Transverse colon (tissue), 4 donors: ENCODE measurements at places on chromosomes 6 and 20. TPM values are rescaled to one million over a fixed set of nuclear protein-coding genes. Genes with fewer than 3 reads are reported as not detected.

The THBS2 gene
- 11.5 TPM for total RNA-seq

The ZNF311 gene
- 1.9 TPM for total RNA-seq

The PNISR gene
- total RNA-seq: 224 TPM

The BPIFA1 gene
- total RNA-seq: not detected

The ZNF165 gene
- total RNA-seq: 4.1 TPM

The PSORS1C2 gene
- total RNA-seq: not detected

The SLC13A3 gene
- not detected for total RNA-seq

The OPN5 gene
- total RNA-seq: not detected

The SPATA25 gene
- total RNA-seq: 3.7 TPM

The PCED1A gene
- 85.7 TPM for total RNA-seq

DNA sequence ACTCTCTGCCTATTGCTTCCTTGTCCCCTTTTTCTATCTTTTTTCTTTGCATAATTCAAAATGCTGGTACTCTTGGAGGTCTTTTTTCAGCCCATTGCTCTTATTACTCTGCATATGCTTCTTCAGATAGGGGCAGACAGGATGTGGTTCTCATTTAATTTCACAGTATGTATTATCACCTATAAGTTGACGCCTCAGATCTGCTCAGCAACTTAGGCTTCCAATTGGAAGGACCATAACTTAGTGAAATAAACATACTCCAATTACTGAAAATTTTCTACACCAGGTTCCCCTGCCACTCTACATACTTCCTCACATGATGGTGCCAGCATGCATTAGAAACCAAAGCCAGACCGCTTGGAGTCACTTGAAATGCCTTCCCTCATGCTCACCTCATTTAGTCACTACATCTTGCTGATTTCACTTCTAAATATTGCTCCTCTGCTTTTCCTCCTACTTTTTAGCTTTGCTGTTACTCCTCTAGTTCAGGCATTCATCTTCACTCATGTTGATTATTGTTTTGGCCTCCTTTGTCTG lies 34.5 kb upstream of the AHI1 start:
- no peak overlapping the region for H3K27ac ChIP-seq
- no peak for DNase-seq
- H3K4me1 ChIP-seq: peaks cover 4% of the 10 kb centered on the region

DNA sequence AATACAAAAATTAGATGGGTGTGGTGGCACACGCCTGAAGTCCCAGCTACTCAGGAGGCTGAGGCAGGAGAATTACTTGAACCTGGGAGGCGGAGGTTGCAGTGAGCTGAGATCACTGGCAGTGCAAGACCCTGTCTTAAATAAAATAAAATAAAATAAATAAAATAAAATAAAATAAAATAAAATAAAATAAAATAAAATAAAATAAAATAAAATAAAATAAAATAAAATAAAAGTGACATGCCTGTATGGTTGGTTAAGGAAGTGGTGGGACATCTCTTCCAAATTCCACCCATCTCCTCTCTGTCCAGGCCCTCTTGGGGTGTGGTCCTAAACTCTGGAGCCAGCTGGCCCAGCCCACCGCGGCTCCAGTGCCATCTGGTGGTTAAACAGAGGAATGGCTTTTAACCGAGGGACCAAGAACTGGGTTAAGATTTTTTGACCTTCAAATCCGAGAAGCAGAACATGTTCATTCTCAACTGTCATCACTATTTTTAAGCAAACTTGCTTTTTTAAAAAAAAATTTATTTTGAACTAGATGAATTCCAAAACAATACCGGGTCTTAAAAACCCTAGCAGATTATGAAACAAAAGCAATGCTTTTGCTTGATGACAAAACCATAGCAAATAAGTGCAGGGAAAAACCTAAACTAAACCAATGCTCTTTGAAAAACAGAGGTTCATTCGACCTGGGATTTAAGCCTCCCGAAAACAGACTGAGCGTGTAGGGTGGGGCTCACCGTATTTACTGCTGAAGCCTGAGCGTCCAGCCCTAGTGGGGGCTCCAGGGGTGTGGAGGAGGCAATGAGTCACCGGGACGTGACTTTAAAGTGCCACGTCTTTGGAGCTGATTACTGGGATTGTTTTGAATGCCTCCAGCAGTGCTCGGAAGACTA lies 68.8 kb downstream of the CDC5L start:
- peak; percentile 34 for DNase-seq
- no peaks in the 10 kb centered on the region for H3K36me3 ChIP-seq
- H3K27ac ChIP-seq: no peak overlapping the region

GRCh38 chr6:7050004-7050403 lies 57.8 kb upstream of the RREB1 start:
- H3K27ac ChIP-seq: peak overlapping the region; percentile 92
- no peaks in the 10 kb centered on the region for H3K36me3 ChIP-seq
- no peaks in the 10 kb centered on the region for H3K27me3 ChIP-seq
- H3K4me3 ChIP-seq: no peak overlapping the region
- H3K4me1 ChIP-seq: no peaks in the 10 kb centered on the region
- DNase-seq: no peak

DNA sequence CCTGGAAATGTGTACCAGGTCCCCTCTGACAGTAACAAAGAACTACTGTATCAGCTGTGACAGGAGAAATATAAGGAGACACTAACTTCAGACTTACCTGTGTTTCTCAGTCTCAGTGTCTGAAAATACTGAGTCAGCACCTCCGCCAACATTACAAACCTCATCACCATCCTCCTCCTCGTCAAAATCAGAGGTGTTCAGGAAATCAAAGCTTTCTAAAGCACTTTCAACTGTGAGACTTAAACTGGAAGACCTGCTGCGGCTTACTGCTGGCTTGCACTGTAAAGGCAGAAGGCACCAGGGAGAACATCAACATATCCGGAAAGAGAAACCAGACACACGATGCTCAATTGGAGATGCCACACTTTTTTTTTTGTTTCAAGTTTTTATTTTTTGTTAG lies 40.3 kb upstream of the ARMH2 start:
- no peak for DNase-seq
- H3K27ac ChIP-seq: no peak overlapping the region
- H3K4me1 ChIP-seq: no peaks in the 10 kb centered on the region
- H3K4me3 ChIP-seq: no peak overlapping the region

GRCh38 chr6:57013521-57013926 lies 33.0 kb upstream of the KIAA1586 start:
- H3K27ac ChIP-seq: no peak overlapping the region
- DNase-seq: no peak
- no peak overlapping the region for H3K4me3 ChIP-seq
- no peaks in the 10 kb centered on the region for H3K27me3 ChIP-seq

- no peak for DNase-seq
- no peaks in the 10 kb centered on the region for H3K36me3 ChIP-seq
- no peak overlapping the region for H3K27ac ChIP-seq
- H3K4me3 ChIP-seq: no peak overlapping the region
Measured at GRCh38 chr20:7627734-7628663, 312.3 kb downstream of the HAO1 start.

- DNase-seq: no peak
- no peaks in the 10 kb centered on the region for H3K36me3 ChIP-seq
- H3K4me3 ChIP-seq: no peak overlapping the region
- peaks cover 67% of the 10 kb centered on the region for H3K27me3 ChIP-seq
Measured at GRCh38 chr20:2825761-2826160, 9.6 kb downstream of the TMEM239 start.

DNA sequence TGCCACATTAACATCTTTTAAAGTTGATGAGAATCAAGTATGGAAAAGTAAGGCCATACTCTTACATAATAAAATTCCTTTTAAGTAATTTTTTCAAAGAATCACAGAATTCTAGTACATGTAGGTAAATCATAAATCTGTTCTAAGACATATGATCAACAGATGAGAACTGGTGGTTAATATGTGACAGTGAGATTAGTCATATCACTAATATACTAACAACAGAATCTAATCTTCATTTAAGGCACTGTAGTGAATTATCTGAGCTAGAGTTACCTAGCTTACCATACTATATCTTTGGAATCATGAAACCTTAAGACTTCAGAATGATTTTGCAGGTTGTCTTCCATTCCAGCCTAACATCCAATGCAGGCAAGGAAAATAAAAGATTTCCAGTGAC lies 11.6 kb downstream of the PLN start:
- no peaks in the 10 kb centered on the region for H3K36me3 ChIP-seq
- no peak overlapping the region for H3K4me3 ChIP-seq
- no peaks in the 10 kb centered on the region for H3K27me3 ChIP-seq
- H3K27ac ChIP-seq: no peak overlapping the region
- H3K4me1 ChIP-seq: peaks cover 14% of the 10 kb centered on the region

DNA sequence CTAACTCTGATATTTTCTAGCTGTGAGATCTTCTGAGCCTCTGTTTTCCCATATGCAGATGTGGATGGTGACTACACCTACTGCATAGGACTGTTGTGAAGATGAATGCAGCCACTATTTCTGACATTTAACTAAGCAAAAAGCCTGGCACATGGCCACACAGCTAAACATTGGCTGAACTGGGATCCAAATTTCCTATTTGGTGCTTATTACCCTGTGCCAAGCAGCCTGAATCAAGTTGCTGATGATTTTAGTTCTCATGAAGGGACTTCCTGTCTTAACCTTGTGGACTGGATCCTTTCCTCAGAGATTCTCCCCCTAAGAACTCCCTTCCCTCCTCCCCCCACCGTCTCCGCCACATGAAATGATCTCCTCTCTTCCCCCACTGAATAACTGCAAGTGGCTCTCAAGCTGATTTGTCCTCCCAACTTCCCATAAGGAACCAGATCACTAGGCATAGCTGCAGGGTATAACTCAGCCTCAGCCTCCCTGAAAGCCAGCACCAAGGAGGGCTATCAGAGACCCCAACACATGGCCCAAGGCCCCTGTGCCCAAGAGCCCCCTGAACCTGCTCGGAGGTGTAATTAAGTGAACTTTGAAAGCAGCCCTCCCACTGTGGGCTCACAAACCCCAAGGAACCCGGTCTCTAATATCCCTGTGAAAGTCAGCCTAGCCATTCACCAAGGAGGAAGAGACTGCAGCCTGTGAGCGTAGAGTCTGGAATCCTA lies 55.7 kb downstream of the MAFB start:
- no peaks in the 10 kb centered on the region for H3K4me1 ChIP-seq
- DNase-seq: no peak
- H3K27me3 ChIP-seq: no peaks in the 10 kb centered on the region

DNA sequence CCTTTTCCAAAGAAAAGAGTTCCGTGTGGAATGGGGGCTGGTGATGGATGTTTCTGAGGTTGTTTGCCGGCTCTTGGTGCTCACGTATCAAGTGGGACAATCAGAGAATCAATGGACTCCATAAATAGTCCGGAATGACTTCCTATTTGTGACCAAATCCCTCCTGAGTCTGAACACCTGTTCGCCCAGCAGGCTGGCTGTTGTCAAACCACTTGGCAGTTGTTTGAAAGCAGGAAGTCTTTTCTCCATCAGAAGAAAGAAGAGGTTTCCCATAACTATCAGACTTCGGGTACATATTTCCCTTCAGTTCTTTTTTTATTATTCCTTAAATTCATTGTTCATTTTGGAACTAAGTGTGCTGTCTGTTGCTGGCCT lies 154.7 kb upstream of the RIN2 start:
- no peak for DNase-seq
- no peak overlapping the region for H3K4me3 ChIP-seq
- no peak overlapping the region for H3K27ac ChIP-seq
- no peaks in the 10 kb centered on the region for H3K27me3 ChIP-seq
- H3K4me1 ChIP-seq: no peaks in the 10 kb centered on the region

GRCh38 chr6:147347882-147348575 lies 143.8 kb downstream of the STXBP5 start:
- no peak for DNase-seq
- H3K36me3 ChIP-seq: peaks cover 4% of the 10 kb centered on the region
- H3K4me3 ChIP-seq: no peak overlapping the region
- H3K27me3 ChIP-seq: no peaks in the 10 kb centered on the region
- no peaks in the 10 kb centered on the region for H3K4me1 ChIP-seq
- H3K27ac ChIP-seq: no peak overlapping the region

- peak overlapping the region; percentile 93 for H3K27ac ChIP-seq
- DNase-seq: no peak
- peaks cover 28% of the 10 kb centered on the region for H3K4me1 ChIP-seq
Measured at GRCh38 chr20:63734946-63735858, 1.3 kb upstream of the LIME1 start.

DNA sequence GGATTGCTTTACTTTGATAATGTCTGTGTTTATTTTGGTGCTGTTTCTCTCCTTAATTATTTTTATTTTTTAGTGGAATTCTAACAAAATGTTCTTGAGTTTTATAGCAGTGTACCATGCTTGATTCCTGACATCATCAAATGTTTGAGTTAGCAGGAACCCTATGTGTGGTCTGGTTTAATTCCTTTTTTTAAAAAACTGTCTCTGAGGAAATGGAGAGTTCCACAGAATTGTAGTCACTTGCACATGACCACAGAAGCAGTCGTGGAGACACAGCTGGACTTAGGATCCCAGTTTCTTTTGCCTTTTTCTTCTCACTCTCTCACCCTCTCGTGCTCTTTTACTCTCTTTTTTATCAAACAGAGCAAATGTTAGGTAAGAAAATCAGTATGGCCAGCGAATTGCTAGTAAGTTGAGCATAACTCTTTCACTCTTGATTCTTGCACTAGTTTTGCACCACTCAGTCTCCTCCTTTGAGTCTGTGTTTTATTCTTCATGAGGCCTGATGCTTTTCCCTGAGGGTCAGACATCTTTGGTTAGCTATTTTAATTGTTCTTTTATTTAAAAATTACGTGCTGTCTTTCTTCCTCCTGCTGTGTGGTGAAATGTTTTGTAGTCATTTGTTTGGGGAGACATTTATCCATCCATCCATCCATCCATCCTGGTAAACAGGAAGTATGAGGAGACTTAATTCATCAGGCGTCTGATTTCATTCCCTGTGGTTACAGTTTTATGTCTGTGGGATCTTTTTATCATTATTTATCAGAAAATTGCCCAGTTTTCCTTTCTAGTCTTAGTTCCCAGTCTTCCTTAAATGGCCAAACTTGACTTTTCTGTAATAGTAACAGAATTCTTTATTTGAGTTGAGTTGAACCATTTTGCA lies 83.0 kb downstream of the SCAF8 start:
- DNase-seq: no peak
- H3K4me1 ChIP-seq: no peaks in the 10 kb centered on the region
- H3K27me3 ChIP-seq: no peaks in the 10 kb centered on the region
- no peak overlapping the region for H3K27ac ChIP-seq
